Stimulated activated CD4-positive, alpha-beta T cell treated with anti-CD3 and anti-CD28 coated beads, Interleukin-1b, Interleukin-23, amount 100 ng/mL, for 48 hours (primary cell): ENCODE measurements at places on chromosomes 6 and 20.

GRCh38 chr6:53189554-53189953 lies 40.9 kb upstream of the GCM1 start:
- no peak for DNase-seq

DNA sequence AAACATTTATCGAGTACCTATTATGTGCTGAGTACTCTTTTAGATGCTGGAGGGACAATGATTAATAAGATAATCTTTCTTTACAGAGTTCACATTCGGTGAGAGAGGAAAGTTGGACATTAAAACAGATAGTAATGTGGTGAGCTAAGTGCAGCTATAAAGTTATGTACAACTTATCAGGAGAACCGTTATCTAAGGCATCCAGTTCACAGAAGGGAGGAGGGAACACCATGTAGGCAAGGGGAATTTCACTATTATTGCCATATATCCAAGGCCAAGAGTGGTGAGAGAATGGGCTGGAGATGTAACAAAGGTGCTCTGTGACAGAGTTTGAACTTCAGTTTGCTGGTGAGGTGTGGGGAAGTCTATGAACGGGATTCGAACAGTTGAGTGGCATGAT lies 105.8 kb downstream of the CARMIL1 start:
- DNase-seq, result no peak

GRCh38 chr20:49624317-49624716 lies 56.4 kb upstream of the PTGIS start:
- no peak for DNase-seq

- no peak for DNase-seq
Observed at GRCh38 chr20:41213150-41213820, 75.9 kb downstream of the PLCG1 start.

- DNase-seq, result no peak
Observed at GRCh38 chr6:142238881-142239280, 62.9 kb upstream of the ADGRG6 start.

- DNase-seq, result no peak
Observed at GRCh38 chr6:52262620-52263344, 18.5 kb upstream of the IL17F start.

GRCh38 chr6:51675020-51675921 lies 412.1 kb downstream of the PKHD1 start:
- DNase-seq, result no peak

- no peak for DNase-seq
Observed at GRCh38 chr20:45940053-45940452, 5.6 kb downstream of the PCIF1 start.

- DNase-seq, result no peak
Observed at GRCh38 chr6:162681447-162681846, 46.1 kb downstream of the PRKN start.

- peak; percentile 90 for DNase-seq
Observed at GRCh38 chr6:37171970-37172812, 2.2 kb downstream of the PIM1 start.

DNA sequence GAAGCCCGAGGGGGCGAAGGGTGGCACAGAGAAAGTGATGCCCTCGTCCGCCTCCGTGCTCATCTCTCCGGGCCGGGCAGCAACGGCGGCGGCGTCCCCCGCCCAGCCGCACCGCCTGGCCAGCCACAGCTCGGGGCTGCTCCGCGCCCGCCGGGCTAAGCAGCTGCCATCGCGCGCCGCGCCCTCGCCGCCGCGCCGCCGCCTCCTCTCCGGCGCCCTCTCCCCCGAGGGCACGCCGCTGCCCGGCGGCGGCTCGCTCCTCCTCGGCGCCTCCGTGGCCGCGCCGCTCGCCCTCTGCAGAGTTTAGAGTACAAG lies 225 bp downstream of the MAP3K5 start:
- no peak for DNase-seq

GRCh38 chr6:82458147-82458546 lies 94.5 kb downstream of the TPBG start:
- no peak for DNase-seq

GRCh38 chr6:147769496-147770087 lies 261.1 kb downstream of the SAMD5 start:
- no peak for DNase-seq

DNA sequence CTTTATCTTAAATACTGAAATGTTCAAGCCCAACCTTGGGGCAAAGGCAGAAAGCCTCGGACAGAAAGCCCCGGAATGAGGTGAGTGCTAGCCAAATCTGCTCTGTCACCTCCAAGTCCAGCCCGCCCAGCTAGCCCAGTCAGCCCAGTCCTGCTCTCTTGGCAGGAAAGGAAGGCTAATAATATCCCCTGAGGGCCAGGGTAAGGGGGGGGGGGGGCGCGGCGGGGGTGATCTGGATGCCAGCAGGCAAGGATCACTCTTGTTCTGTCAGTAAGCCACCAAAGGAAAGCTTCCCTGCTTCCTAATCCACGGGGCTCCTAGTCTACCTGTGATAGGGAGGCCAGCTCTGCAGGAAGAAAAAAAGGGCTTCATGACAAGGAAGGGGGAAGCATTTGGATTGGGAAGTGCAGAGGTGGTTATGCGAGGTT lies 1.1 kb downstream of the NDRG3 start:
- no peak for DNase-seq

GRCh38 chr20:16313917-16314316 lies 259.3 kb downstream of the KIF16B start:
- no peak for DNase-seq

DNA sequence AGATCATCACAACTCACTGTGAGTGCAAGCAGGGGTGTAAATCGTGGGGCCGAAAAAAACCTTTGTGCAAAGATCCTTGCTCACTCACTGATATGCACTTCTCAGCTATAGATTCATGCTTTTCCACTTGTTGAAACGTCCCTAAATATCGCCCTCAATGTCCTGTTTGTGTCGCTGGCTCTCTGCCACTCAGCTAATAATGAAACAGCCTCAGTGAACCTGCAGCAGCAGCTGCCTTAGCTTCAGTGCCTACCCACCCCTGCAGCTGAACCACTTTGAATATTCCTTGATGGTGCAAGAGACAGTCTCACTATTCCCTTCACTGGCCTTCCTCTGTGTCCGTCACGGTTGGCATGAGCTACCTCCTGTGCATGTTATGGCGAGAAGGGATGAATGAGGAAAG lies 128.9 kb upstream of the NAA20 start:
- no peak for DNase-seq

- DNase-seq, result no peak
Observed at GRCh38 chr6:36414481-36414880, 27.0 kb upstream of the ETV7 start.

DNA sequence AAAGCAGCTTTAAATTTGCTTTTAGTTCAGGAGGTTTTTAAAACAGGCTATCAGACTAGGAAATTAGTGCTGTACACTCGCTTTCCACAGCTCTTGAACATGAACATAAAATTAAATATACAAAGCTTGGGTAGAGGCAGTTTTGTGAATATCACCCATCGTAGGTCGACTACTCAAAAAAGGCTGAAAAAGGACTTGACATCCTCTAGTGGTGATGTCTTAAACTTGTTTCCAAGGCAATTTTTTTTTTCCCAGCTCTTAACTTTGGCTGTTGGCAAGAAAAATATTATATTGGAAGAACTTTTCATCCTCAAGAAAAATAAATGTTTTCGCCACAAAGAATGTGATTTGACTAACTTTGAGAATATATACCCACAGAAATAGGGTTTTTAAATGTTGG lies 2.9 kb downstream of the MAP7 start:
- no peak for DNase-seq

GRCh38 chr6:84867521-84867920 lies 103.1 kb upstream of the TBX18 start:
- no peak for DNase-seq

DNA sequence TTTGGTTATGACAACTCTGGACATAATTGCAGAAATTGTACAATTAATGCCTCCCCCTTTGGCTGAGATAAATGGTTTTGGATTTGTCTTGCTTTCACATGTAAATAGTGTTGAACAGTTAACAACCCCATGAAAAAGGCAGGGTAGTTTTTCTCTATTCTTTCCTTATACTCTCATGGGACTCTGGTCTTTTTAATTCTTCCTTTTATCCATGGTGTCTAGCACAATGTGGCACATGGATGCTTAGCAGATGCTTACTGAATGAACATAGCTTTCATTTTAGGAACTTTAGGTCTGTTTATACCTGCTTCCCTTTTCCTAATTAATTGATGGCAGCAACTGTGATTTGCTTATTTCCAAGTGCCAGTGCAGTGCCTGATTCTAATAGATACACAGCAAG lies 75.6 kb downstream of the NCOA3 start:
- DNase-seq, result no peak

DNA sequence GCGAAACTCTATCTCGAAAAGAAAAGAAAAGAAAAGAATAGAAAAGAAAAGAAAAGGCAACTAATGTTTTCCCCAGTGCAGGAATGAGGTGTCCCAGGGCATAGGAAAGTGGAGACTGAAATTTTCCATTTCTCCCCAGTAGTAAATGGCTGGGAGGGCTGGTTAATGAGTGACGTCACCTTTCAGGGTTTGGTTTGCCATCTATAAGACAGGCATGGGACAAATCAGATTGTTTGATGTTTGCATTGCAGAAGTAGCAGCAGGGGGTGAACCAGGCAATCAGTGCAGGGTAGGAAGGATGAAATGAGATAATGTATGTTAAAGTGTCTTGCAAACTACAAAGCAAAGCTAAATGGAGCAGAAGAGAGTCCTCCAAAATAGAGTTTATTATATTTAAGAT lies 533.4 kb downstream of the PKHD1 start:
- no peak for DNase-seq

GRCh38 chr6:34676140-34676539 lies 20.4 kb downstream of the ILRUN start:
- DNase-seq, result no peak

GRCh38 chr20:63750807-63751470 lies 11.4 kb downstream of the SLC2A4RG start:
- peak; percentile 54 for DNase-seq

DNA sequence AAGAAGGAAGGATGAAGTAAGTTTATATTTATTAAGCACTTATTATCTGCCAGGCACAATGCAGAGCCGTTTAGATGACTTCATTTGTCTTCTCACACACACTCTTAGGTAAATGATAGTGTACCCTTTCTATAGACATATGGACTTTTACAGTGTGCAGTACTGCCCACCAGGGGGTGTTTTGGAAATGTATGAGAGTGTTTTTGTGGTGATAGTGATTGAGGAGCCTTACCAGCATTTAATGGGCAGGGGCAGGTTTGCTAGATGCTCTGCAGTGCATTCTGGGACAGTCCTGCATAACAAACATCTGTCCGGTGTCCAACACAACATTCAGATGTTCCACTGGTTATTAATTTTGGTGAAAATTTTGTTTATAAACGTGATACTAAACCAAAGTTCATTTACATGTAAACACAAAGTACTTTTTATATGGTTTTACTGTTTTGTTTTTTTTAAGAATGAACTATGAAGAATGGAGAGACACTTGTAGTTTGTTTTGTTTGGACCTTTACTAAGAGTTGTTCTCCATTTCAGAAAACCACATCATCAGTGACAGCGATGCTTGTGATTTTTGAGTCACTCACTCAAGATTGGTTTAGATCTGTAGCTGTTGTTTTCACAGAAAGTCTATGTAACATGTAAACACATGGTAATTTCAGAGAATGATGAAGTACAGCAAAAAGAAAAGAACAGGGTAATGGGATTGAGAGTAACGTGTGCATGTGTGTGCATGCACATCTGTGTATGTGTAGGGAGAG lies 19.9 kb downstream of the KCNS1 start:
- no peak for DNase-seq

DNA sequence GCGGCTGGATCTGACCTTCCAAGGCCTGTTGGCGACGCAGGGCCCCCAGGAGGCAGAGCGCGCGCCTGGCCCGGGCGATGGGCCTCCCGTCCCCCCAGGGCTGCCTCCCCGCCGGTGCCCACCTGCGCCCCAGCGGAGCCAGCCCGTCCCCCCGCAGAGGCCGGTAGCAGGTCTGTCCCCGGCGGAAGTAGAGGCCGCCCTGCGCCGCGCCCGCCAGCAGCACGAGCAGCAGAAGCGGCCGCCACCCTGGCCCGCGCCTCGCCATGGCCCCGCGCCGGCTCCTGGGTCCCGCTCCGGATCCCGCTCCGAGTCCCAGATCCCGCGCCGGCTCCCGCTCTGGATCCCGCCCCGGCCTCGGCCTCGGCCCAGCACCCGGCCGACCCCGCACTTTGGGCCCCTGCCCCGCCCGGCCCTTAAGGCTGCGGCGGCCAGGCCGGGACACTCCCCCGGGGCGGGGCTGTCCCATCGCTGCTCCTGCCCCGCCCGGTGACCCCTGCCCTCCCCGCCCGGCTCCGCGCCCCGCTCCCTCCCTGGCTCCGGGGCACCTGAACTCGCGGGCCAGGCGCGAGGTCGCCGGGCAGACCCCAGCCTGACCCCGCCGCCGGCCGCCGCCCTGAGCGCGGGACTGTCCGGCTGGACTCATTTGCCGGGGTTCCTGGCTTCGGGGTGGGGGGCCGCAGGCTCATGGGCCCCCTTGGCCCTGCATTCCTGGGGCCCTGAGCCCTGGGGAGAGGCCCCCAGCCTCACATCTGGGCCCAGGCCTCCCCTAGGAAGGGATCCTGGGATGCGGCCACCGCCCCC lies at the start of gene CTSZ:
CTSZ (minus strand) TSS at position 391 of the 801 bp plus-strand sequence; CDS start at position 265, 126 bp downstream.
- peak; percentile 36 for DNase-seq

DNA sequence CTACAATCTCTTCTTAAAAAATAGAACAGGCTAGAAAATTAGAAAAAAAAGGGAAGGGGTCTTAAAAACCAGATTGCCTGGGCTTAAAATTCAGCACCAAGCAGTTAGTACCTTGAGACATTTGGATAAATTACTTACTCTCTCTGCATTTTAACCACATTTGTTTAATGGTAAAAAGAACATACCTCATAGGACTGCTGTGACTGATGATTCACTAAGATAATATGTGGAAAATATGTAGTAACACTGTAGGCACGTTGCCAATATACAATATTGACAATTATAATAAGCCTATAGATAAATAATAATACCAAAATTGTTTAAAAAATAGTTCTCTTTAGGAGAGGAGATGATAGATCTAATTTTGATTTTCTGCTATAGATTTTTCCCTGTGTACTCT lies 750.4 kb downstream of the TENT5A start:
- DNase-seq, result no peak

- no peak for DNase-seq
Observed at GRCh38 chr6:33809594-33809993, 5.8 kb upstream of the MLN start.

- DNase-seq, result no peak
Observed at GRCh38 chr20:57450931-57451330, 59.7 kb downstream of the RBM38 start.

GRCh38 chr20:49563015-49563980 lies 4.6 kb downstream of the PTGIS start:
- no peak for DNase-seq
